ENCODE measurements at places on chromosomes 13 and 19.
A peak's percentile ranks its signal among the peaks of the same experiment; 100 is the strongest.

GRCh38 chr13:91211510-91211909, 136.0 kb upstream of the MIR17HG start:
- DNase-seq: no peak

GRCh38 chr13:99205621-99206220, 5.1 kb downstream of the UBAC2 start:
- no peak for DNase-seq

GRCh38 chr13:43878892-43879754, at the start of gene CCDC122:
Gene CCDC122 (minus strand): TSS chr13:43879740. CDS start chr13:43869376, 10,364 bp downstream.
- peak; percentile 61 for DNase-seq

- DNase-seq: no peak
Observed at GRCh38 chr19:641702-642101, 2.0 kb downstream of the FGF22 start.

GRCh38 chr19:1412995-1413800, 5.8 kb downstream of the DAZAP1 start:
- DNase-seq: no peak

- DNase-seq: no peak
Observed at GRCh38 chr13:21625366-21625765, 21.4 kb upstream of the MICU2 start.

- no peak for DNase-seq
Observed at GRCh38 chr19:51824281-51825005, 29.5 kb downstream of the FPR3 start.

DNA sequence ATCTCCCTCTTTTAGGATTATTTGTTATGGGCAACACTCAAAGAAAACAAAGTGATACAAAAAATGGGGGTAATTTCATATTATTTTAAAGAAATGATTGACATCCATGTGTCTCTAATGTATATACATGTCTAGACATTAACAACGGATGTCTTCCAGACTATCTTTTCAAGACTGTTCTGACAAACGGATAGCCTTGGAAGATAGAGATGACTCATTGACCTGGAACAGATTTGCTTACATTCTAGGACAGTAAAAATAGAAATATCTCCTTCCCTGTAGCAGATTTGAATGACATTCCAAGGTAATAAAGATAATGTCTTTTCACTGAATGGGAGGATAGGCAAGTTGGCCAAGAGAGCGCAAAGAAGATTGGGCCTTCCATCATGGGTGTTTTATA, 26.2 kb upstream of the SLITRK6 start:
- no peak for DNase-seq

DNA sequence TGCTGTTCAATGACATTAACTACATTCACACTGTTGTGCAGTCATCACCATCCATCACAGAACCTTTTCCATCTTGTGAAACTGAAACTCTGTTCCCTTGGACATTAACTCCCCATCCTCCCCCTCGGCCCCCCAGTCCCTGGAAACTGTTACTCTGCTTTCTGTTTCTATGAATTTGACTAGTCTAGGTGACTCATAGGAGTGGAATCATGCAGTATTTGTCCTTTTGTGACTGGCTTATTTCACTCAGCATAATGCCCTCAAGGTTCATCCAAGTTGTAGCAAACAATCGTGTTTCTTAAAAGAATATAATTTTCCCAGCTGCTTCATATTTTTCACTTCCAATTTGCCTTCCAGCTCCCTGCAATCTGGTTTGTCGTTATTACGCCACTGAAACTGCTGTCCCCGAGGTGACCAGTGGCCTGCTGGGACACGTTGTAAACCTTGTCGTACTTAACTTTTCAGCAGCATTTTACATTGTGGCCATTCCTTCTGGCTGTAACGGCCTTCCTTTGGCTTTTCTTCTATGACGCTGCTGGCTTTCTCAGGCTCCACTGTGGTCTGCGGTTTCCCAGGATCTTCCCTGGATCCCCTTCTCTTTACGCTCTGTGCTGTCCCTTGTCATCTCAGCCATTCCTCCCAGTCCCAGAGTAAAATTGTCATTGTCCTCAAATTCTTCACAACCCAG, 74.0 kb downstream of the DHRS12 start:
- no peak for DNase-seq

DNA sequence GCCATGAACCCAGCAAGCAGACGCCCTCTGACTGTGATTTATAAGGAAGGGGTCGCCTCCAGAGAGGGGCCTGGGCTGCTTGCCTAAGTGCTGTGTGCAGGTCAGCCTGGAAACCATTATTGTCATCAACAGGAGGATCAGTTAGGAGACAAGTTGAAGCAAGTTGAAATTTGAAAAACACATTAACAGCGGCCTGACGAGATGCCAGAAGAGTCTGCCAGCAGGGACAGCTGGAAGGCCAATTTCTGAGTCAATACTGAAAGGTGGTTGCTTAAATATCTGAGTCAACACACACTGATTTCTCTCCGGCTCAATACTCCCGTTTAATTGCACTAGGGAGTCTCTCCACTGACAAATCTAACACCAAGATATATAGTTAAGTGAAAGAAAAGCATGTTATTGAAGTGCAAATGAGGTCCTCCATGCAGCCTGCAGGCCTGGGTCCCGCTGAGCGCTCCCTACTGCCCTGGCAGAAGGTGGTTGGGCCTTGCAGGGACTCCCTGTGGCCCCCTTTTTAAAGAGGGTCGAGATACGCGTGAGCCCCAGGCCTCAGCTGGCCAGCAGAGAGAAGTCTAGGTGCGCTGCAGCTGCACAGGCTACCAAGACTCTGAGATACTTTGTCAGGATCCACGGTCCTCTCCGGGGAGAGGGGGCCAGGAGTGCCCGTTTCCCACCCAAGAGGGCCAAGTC, 91.1 kb downstream of the RNASEH2B start:
- no peak for DNase-seq

Measured in stimulated activated CD4-positive, alpha-beta T cell treated with anti-CD3 and anti-CD28 coated beads, Interleukin-1b, Interleukin-23, amount 100 ng/mL, for 1 hour (primary cell).